ENCODE measurements at places on chromosomes 12 and 14.

DNA sequence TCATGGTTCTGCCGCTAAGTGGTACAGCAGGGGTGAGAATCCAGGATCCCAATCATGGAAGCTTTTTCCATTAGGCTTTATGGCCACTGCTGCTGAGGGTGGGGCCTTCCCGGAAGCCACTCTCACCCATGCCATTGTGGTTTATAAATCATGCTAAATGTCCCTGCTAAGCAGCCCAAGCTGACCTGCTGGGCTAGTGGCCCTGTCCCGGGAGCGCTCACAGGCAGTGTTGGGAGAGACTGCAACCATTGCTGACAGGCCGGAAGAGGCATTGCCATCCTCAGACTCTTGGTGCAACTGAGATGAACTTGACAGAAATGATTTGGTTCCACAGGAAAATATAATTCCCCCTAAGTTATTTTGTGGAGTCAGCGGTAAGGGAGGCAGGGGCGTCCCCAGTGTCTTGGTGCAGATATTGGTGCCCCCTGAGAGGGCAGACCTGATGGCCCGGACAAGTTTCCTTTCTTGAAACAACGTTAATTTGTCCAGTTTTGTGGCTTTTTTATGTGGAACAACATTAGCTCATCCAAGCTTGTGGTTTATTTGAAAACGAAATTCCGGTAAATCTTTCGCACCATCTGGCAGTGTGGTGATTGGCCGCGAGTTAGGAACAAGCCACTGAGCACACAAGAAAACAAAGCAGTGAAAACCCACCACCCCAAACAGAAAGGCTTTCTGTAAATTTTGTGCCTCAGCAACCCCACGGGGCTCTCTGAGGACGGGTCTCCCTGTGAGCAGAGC, 82.3 kb downstream of the SSPN start:
- no peak for DNase-seq

- no peak for DNase-seq
Measured at GRCh38 chr12:93624595-93625294, 52.3 kb downstream of the SOCS2 start.

- no peak for DNase-seq
Measured at GRCh38 chr12:92908108-92908507, 21.0 kb downstream of the EEA1 start.

GRCh38 chr12:95099270-95099790, 25.9 kb upstream of the NR2C1 start:
- no peak for DNase-seq

GRCh38 chr12:9776781-9777180, 16.1 kb upstream of the CD69 start:
- no peak for DNase-seq
